Karpas-422 (cell line): ENCODE measurements at places on chromosomes 5 and 9. TPM values are rescaled to one million over a fixed set of nuclear protein-coding genes. Genes with fewer than 3 reads are reported as not detected.

- DNase-seq = no peak
These were observed 487.3 kb downstream of the CCDC171 start for GRCh38 chr9:16039988-16040761.

DNA sequence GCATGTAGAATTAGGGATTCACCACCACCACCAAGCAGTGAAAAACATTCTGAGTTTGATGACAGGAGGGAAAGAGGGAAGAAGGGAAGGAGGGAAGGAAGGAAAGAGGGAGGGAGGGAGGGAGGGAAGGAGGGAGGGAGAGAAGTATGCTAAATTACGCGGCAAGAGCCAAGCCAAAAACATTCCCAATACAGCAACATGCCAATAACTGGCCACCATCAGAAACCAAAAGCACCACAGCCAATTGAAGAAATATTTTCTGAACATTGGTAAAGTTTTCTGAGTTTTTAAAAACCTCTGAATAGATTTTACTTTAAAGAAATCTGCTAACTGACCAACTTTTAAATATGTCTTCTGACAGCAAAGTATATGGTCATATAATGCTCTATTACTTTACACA lies 36.0 kb downstream of the FNIP1 start:
- DNase-seq = no peak

DNA sequence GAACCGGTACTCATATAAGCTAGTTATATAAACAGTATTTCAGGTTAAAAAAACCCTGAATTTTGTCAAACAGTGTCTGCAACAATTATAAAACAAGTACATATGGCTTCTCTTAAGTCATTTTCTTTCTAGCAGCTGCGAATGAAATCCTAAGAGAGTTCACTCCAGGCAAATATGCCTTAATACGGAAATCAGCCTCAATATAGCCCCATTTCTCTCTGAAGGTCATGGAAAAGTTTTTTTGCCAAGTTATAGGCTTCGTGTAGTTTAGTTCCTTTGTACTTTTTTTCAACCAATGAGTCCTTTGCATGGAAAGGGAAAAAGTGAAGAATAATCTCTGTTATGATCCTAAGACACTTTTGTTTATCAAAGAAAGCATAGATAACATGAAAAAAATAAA lies 848.0 kb upstream of the ACO1 start:
- no peak for DNase-seq

DNA sequence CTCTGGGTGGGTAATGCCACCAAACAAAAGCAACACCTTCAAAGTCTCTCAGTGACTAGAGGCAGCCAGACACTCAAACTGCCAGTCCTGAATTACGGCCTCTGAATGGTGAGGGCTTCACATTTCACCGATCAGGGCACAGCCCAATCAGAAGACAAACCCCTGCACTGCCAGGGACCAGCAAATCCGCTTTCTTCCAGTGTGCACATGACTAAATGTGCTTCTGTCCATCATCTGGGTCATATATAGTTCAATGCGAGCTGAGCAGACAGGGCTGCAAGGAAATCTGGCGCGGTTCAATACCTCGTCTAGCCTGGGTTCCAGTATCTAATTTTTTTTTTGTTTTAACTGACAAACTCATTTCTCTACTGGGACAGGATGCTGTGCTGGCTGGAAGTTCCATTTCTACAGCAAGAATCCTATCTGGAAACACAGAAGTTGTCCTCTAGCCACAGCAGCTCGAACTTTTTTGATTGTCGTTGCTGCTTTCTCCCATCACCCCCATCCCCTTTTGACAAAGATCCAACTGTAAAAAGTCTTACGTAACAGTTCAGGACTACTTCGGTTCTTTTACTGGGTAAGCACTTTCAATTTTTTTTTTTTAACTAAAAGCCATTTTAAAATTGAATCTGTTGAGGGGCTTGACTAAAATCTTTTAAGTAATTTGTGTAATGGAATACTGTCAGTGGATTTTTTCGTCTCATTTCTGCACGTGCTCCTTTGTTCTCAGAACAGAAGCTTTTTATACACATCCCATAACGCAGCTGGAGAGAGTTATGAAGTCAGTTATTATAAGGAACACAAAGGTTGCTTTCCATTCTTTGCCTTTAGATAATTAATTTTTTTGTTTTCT lies 112.7 kb downstream of the NR6A1 start:
- DNase-seq = peak; percentile 45

DNA sequence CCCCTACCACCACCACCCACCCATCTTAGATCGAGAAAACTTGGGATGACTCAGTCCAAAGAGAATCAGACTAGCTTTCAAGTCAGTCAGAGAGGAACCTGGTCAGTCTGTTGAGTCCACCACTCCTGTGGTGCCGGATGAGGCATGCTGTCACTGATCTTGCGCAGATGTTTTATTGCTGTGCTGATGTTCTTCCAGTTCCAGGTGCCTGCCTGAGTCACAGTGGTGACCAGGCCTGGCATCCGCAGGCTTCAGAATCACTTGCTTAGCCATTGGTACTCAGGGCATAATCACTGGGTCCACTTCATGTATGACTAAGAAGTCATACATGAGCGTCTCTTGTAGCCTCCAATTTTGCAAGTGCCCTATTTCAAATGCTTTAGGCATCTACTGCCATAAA lies 114.1 kb downstream of the MUSK start:
- no peak for DNase-seq

DNA sequence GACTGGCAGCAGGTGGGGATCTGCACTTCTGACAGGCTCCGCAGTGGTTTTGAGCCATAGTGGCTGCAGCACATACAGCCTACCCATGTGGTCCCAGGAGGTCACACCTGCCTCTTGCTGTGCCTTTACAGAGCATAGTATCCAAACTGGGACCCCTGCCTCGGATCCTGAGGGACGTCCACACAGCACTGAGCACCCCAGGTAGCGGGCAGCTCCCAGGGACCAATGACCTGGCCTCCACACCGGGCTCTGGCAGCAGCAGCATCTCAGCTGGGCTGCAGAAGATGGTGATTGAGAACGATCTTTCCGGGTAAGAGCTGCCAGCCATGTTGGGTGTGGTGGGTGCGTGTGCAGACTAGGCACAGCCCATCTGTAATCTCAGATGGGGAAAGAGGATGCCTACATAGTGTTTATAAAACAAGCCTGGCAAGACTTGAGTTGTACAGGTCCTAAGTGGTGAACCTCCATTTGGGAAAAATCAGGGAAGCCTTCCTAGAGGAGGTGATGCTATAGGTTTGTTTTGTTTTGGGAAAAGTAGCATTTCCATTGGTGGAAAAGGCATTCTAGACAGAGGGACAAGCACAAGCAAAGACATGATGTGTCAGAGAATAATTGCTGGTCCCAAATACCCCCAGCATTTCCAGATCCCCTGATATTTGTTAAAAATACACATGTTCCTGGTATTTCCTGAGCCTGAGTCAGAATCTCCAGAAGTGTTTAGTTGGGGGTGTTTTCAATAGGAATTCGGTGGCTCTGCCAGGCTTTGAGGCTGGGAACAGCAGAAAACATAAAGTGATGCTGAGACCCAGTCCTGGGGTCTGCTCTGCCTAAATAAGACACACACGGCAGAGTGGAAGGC lies 119.2 kb downstream of the DAB2IP start:
- no peak for DNase-seq

DNA sequence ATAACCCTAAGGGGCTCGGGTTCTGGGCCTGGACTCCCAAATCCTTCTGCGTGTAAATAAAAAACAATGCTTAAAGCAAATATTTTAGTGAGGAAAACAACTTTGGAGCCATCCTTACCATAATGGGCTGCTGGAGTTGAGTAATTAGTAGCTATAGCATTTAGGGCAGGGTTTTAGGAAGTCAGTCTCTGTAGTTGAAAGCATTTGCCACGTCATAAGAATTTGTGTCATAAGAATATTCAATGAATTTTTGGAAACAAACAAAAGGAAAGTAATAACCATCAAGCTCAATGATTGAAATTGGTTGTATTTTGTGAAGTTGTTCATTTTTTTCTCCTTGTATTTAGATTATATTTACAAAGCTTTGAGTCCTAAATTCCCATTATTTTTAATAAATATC lies 114.8 kb upstream of the ELL2 start:
- no peak for DNase-seq

DNA sequence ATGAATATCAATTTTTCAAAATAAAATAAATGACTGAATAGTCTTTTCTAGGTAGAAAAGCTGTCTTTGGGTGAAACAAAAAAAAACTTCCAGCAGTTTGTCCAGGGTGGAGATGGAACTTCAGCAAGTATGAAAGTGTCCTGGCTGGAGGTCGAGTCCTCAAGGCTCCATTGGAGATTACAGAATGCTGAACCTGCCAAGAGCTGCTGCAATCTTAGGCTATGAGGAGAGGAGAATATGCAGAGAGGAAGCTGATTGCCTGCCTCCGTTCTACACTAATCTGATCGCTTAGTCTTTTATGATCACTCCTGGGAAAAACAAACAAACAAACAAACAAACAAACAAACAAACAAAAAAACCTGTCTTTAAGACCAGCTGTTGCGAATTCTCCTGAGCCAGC lies 50.6 kb downstream of the NREP start:
- no peak for DNase-seq

Gene UIMC1
- 38.0 and 57.7 TPM in 2 replicates for total RNA-seq

Gene IFNE
- total RNA-seq = not detected in 2 replicates

Gene PCDHA4
- total RNA-seq = not detected in 2 replicates

Gene IL13
- not detected in 2 replicates for total RNA-seq
